ENCODE measurements at places on chromosomes 16 and 17.
A peak's percentile ranks its signal among the peaks of the same experiment; 100 is the strongest.

- no peak for DNase-seq
Measured at GRCh38 chr17:42574463-42574862, 3.1 kb downstream of the PSMC3IP start.

GRCh38 chr17:27430882-27431491 is 25.3 kb upstream of the KSR1 start:
- peak; percentile 74 for DNase-seq

GRCh38 chr17:10420811-10421210 is 939 bp downstream of the MYH8 start:
- no peak for DNase-seq

- no peak for DNase-seq
Measured at GRCh38 chr17:742147-742793, 9.8 kb downstream of the GEMIN4 start.

GRCh38 chr16:48426244-48427141 is 41.3 kb upstream of the SIAH1 start:
- no peak for DNase-seq

GRCh38 chr16:75263963-75264445 is 12.6 kb upstream of the BCAR1 start:
- DNase-seq = no peak

GRCh38 chr16:17433577-17434451 is 36.9 kb downstream of the XYLT1 start:
- no peak for DNase-seq

DNA sequence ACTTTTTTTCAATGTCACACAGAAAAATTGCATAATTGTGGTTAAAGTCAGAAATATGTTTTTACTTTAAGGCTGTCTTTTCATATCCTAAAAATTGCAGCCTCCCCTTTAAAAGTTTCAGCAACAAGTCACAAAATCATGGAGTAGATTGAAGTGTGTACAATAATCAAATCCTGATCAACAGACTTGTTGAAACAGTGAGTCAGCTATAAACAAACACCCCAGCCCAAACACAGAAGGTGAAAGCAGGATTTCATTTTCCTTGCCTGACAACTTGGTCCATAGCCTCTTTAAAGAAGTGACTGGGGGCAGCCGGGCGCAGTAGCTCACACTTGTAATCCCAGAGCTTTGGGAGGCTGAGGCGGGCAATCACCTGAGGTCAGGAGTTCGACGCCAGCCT is 59.9 kb downstream of the WNT3 start:
- peak; percentile 90 for DNase-seq

- DNase-seq = no peak
Measured at GRCh38 chr17:12485361-12485906, 180.3 kb upstream of the MYOCD start.

DNA sequence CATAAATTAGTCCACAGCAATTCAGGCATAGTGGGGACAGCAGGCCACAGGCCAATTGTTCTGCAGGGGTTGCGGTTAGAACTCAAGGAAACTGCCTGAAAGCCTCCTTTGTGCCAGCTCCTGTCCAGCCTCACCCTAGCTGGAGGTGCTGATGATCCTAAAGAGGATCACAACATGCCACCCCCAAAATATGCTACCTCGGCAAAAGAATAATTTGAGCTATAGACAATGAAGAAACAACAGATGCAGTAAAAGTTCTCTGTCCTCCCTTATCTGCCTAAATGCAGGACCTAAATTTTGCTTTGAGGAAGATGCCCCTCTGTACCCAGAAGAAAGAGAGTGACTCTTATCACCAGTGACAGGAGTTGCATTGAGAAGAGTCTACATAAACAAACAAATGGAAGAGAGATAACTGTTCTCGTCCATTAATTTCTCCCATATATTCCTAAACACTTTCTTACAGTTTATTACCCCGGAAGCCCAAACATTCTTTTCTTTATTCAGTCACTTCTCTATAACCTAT is 14.7 kb downstream of the ALOX15 start:
- no peak for DNase-seq

GRCh38 chr16:58038219-58038641 is 12.7 kb downstream of the MMP15 start:
- no peak for DNase-seq

GRCh38 chr17:6608321-6608720 is 32.2 kb downstream of the KIAA0753 start:
- DNase-seq = peak; percentile 53

- no peak for DNase-seq
Measured at GRCh38 chr16:11871193-11871592, 19.9 kb upstream of the RSL1D1 start.

GRCh38 chr16:88685156-88686061 is 898 bp downstream of the SNAI3 start:
- DNase-seq = peak; percentile 60

GRCh38 chr17:80948019-80948975 is 43.3 kb upstream of the CHMP6 start:
- DNase-seq = no peak

DNA sequence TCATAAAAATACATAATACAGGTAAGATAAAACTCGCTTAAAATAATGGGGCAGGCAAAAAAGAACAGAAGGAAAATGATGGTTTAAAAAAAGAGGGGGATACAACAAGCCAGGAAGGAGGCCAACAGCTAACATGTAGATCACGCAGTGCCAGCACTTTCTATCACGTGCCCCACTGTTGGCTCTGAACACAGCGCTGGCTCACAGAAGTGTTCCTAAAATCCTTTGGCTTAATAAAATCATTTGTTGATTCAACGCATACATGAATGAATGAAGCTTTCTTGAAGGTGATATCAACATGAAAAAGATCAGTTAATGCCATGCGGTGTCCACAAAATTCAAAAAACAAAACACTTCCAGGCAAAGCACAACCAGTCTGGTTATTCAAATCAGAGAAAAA is 8.5 kb downstream of the ITGAE start:
- no peak for DNase-seq

GRCh38 chr16:46822270-46822669 is 8.7 kb downstream of the C16orf87 start:
- DNase-seq = no peak

All from DMS53 (cell line).